ENCODE measurements at places on chromosomes 12 and 14.

DNA sequence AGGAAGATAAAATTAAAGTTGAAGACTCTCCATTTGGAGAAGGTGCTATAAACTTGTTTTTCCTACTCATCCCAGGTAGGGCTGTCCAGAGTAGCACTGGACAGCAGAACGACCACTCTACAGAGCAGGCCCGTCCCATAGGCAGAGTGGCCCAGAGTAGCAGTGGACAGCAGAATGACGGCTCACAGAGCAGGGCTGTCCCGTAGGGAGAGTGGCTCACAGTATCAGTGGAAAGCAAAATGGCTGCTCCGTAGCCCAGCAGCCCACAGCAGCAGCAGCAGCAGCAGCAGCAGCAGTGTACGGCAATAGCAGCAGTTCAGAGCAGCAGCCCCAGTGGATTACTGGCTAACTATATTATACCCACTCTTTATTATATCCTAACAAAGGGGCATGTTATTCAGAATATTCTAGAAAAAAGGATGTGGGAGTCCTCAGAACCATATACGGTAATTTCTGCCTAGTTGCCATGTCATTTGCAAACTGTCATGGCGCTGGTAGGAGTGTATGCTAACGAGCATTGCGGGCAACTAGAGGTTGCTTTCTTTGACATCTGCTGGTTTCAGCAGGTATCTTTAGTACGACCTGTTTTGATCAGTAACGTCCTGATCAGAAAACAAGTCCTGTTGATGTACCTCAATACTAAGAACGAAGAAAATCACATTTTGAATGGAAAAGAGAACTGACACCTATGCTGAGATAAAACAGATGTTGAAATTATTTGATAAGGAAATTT is 567.3 kb downstream of the SLC16A7 start:
- DNase-seq: no peak

- no peak for DNase-seq
These were observed 34.1 kb upstream of the DAAM1 start for GRCh38 chr14:59154373-59154772.

- no peak for DNase-seq
These were observed 154.6 kb upstream of the GRIN2B start for GRCh38 chr12:14135996-14136395.

GRCh38 chr12:93089805-93090569 is 160.9 kb upstream of the EEA1 start:
- no peak for DNase-seq

GRCh38 chr12:49529414-49529813 is 9.4 kb upstream of the KCNH3 start:
- DNase-seq: no peak

DNA sequence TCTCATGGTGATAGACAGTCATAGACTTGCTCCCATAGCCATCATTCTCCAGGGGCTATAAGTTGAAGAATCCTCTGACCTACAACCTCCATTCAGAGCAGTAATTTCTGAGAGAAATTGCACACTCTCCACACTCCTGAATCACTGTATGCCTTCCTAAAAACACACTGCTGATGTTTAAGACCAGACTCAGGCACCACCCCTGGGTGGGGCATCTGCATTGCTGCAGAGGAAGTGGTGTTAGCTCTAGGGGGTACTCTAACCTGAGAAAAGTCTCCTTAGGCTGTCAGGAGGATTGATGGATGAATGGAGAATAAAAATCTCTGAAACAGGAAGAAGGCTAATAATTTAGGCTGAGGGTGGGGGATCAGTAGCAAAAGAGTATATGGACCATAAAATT is 436.1 kb downstream of the DAD1 start:
- no peak for DNase-seq

DNA sequence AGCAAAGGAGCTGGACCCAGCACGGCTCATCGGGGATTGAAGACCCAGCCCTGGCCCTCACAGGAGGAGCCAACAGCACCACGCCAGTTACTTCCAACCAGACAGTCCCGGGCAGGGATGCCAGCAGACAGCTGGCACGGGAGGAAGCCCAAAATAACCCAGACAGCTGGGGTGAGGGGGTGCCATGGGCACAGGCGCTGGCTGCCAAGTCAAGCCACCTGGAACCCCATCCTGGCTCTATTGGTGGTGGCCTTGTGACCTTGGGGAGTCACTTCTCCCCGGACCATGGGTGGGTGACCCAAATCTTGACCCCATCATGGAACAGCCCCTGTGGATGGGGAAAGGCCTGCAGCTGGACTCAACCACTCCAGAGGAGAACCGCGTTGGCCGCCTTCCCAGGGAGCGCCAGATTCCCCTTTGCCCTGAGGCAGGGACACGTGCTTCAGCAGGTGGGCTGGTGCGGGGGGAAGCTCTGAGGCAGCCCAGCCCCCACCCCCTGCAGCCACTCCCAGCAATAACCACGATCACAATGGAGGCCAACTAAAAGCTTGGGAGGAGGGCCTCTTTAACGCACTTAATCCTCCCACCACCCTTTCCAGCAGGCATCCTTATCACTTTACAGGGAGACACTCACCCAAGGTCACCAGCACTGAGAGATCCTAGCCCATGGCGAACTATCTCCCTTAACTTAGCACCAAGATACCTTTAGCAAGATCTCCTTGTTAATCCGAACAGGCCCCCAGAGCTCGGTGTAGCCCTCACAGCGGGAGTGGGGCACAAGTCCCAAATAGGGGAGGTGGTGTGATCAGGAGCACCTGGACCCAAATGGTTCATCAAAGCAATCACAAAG is 4.7 kb upstream of the RHOF start:
- peak; percentile 87 for DNase-seq

- DNase-seq: no peak
These were observed 6.8 kb upstream of the EID3 start for GRCh38 chr12:104296718-104297117.

DNA sequence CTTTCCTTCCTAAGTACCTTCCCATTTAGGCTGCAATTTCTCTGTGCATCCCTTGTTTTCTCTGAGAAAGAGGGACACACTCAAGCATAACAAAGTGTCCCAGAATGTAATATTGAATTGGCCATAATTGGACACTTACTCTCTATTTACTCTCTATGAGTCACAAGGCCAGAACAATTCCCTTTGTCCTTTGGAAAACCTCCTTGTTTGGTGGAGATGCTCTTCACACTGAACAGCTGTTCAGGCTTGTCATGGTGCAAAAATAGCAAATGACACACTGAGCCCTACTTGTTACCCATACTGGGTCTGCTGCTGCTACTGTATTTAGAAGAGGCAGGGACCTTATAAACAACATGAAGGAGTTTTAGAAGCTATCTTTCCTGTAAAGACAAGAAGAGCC is 1590.5 kb upstream of the TMEM132C start:
- peak; percentile 33 for DNase-seq

- DNase-seq: no peak
These were observed 191.5 kb downstream of the SYT1 start for GRCh38 chr12:79055926-79056674.

GRCh38 chr14:78535041-78535440 is 364.9 kb downstream of the NRXN3 start:
- DNase-seq: no peak

- no peak for DNase-seq
These were observed 51.3 kb downstream of the JAG2 start for GRCh38 chr14:105117257-105117646.

DNA sequence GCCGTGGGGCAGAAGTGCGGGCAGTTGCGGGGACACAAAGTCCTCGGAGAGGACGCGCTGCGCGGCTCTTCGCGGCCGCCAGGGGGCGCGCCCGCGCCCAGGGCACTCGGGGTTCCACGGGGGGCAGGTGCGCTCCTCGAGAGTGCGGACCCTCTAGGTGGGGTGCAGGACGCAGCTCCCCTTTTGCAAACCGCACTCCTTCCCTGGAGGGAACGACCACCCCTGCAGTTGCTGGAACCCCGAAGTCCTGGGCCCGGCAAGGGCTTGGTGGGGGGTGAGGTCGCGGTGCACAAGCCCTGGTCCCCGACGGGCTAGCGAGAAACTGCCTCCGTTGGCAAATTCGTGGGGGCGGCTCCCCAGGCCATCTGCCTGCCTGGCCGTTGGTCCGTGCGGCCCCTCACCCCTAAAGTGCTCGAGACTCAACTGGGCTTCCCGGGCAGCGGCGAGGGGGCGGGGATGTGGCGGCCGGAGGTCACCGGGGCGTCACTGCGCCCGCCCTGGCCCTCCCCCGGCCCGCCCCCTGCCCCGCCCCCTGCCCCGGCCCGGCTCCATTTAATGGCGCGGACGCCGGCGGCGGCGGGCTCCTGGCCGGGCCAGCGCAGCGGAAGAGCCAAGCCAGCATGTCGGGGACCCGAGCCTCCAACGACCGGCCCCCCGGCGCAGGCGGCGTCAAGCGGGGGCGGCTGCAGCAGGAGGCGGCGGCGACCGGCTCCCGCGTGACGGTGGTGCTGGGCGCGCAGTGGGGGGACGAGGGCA is at the start of gene ADSS1:
TSS of gene ADSS1 (plus strand) at position 579 of the 756 bp plus-strand sequence. CDS start at position 621, 42 bp downstream.
- peak; percentile 46 for DNase-seq

DNA sequence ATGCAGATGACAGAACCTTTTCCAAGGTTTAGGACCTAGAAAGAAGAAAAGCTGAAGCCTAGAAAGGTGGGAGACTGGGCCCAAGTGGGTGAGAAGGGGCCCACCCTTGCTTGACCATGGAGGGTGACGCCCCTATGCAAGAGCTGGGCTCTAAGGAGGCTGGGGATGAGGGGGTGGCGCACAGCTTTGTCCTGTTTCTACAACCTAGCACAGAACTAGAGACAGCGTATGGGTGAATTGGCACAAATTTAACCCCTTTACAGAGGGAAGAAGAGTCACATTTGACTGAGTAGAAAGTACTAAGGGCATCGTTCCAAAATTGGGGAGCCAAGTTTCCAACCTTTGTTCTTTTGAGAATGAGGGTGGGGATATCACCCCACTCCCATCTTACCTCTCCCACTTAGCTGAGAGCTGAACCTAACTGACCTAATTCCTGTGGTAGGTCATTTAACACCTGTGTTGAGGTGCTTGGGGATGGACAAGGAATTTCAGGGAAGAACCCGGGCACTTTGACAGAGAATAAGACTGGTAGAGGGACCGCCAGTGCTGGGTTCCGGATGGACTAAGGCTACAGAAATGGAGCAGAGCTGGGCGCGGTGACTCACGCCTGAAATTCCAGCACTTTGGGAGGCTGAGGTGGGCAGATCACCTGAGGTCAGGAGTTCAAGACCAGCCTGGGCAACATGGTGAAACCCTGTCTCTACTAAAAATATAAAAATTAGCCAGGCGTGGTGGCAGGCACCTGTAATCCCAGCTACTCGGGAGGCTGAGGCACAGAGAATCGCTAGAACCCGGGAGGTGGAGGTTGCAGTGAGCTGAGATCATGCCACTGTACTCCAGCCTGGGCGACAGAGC is 5.2 kb downstream of the NFKBIA start:
- no peak for DNase-seq

GRCh38 chr12:18146363-18146762 is 56.4 kb upstream of the RERGL start:
- DNase-seq: no peak

DNA sequence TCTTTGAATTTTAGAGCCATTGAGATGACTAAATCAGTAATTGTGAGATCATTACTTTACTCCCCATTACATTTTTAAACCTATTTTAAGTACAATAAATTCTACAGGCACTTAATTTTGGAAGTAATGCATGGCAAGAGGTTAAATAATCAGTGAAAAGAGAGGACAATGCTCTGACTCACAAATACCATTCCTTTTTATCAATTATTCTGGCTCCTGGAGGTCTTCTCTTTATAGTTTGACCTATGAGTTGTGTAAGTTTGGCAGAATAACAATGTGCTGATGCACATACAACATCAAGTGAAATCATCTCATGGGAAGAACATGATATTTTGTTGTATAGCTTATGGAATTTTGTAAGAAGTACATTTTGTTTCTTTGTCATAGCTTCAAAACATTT is 166.7 kb downstream of the TMTC3 start:
- DNase-seq: no peak

- no peak for DNase-seq
These were observed 28.5 kb upstream of the CNTN1 start for GRCh38 chr12:40663781-40664180.

DNA sequence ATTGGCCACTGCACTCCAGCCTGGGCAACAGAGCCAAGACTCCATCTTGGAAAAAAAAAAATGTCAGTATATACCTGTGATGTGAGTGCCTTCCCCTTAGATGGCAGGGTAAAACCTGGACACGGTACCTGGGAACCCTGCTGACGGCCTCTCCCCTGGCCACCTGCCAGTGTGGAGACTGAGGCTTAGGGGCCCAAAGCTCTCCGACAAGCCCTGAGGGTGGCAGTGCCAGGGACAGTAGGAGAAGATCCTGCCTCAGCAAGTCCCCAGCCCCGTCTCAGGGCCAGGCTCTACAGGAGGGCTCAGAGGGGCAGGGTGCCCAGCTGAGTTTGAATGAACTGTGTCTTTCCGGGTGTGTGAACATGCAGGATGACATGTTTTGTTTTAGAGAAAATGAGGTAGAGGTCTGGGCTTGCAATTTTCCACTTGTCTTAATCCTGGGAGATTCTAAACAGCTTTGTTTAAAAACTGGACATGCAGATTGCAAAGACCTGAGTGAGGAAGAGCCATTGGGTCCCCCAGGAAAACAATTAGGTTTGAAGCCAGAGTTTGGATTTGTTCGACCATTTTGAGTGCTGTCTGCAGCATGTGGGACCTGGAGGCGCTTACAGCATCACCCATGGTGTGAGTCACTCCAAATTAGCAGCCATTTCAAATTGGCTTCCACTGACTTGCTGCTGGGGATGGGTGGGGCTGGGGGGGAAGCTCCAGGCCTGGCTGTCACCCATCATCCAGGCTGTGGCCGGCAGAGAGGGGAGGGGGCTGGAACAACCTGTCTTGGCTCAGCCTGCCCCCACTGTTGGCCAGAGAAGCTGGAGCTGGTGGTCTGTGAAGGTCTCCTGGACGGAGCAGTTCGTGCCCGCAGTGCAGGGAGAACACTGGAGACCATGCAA is 10.8 kb downstream of the TSPAN9 start:
- no peak for DNase-seq

DNA sequence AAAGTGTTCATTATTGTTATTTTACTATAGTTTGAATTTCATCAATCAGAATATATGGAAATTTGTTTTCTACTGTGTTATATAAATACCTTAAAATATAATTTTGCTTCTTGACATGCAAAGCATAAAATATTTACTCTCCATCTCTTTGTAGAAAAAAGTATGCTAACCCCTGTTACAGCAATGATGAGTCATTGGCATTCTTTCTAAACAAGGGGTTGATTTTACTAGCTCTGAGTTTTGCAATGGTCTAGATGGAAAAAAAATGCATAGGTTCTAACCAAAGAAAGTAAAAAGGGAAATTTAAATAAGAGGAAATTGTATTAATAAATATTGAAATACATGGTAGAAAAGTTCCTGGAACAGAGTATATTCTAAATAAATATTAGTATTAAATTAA is 990.2 kb upstream of the ATXN7L3B start:
- DNase-seq: no peak
